CD8-positive, alpha-beta T cell (primary cell): ENCODE measurements at places on chromosomes 4 and X. TPM values are rescaled to one million over a fixed set of nuclear protein-coding genes. Genes with fewer than 3 reads are reported as not detected.

PHEX gene
- total RNA-seq, result 0.41 TPM

DCX gene
- total RNA-seq, result not detected

LSM6 gene
- total RNA-seq, result 20.6 TPM

KDR gene
- not detected for total RNA-seq

PNMA6A gene
- total RNA-seq, result not detected

DNA sequence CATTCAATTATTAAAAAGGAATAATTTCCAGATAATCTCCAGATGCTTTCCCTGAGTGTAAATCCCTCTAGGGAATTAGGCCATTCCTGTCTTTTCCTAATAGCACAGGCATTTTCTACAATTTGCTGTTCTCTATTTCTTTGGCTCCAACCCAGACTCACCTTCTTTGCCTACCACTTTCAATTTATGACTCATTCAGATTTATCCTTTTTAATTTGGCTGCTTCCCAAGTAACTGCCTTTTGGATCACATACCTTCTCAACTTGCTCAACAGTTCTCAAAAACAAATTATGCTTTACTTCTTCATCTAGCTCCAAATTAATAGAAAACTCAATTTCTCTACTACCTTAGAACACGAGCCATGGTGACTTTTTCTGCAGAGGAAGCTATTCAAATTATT, 1166.3 kb upstream of the PCDH7 start:
- DNase-seq, result no peak

GRCh38 chr4:16056681-16057385, 27.0 kb downstream of the PROM1 start:
- DNase-seq, result no peak

GRCh38 chr4:180169394-180169793, 2073.8 kb upstream of the TENM3 start:
- no peak for DNase-seq

- no peak for DNase-seq
Measured at GRCh38 chr4:75845992-75846391, 56.3 kb downstream of the PPEF2 start.

DNA sequence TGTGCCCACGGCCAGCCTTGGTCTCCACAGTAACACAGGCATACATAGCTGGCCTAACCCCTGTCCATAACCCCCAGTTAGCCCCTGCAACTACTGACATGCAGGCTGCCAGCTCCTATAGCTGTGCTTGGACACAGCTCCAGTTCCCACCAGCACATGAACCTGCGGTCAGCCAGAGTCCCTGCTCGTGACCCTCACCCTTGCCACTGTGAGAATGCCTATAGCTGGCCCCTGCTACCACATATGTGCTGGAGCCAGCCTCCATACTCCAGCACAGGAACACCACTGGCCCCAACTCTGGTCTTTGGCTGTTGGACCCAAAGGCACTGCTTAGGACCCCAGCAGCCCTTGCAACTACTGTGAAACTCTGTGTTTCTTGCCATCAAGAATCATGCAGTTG, 930.9 kb downstream of the ADGRL3 start:
- DNase-seq, result no peak

DNA sequence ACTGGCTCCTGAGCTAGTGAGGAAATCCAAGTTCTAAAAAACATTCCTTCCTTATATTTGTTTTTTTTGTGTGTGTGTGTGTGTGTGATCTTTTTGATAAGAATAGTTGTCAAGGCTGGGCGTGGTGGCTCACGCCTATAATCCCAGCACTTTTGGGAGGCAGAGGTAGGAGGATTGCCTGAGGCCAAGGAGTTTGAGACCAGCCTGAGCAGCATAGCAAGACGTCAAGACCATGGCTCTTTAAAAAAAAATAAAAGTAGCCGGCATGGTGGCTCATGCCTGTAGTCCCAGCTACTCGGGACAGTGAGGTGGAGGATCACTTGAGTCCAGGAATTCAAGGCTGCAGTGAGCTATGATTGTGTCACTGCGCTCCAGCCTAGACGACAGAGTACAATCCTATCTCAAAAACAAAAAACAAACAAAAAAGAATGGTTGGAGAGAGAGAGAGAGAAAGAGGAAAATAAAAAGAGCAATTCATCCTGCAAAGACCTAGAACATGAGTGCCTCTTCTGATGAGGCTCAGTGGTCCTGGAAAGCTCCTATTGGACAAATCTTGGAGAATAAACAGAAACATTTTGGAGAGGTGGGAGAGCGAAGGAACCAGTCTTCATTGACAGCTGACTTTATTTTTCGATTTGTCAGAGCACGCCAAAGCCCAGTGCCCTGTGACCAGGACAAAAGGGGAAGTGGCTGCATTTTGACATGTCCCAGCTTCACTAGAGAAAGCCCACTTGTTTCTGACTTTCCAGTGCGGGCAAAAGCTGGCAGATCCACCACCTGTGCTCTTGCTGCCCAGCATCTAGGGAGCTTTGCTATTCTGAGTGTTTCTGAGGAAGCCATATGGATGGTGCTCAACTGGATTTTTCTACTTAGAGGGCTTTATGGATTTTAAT, 244.7 kb downstream of the PALLD start:
- no peak for DNase-seq

DNA sequence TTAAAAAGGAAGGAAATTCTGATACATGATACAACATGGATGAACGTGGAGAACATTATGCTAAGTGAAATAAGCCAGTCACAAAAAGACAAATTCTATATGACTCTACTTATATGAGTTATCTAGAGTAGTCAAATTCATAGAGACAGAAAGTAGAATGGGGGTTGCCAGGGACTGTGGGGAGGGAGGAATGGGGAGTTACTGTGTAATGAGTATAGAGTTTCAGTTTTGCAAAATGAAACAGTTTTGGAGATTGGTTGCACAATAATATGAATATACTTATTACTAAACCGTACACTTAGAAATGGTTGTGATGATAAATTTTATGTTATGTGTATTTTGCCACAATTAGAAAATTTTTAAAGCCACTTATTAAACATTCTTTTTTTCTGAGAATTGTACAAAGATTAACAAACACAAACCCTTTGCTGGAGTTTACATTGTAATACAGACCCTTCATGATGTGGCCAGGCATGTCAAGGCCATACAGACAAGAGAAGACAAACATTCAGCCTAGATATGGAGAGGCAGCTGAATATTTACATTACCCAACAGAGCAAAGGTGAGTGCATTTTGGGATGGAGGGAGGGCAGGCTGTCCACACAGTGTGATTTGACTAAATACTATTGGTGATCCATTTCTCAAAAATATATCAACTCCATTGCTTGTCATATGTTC, 21.2 kb upstream of the GPC3 start:
- DNase-seq, result no peak

GRCh38 chr4:98939892-98940298, 11.0 kb upstream of the EIF4E start:
- DNase-seq, result peak; percentile 51

DNA sequence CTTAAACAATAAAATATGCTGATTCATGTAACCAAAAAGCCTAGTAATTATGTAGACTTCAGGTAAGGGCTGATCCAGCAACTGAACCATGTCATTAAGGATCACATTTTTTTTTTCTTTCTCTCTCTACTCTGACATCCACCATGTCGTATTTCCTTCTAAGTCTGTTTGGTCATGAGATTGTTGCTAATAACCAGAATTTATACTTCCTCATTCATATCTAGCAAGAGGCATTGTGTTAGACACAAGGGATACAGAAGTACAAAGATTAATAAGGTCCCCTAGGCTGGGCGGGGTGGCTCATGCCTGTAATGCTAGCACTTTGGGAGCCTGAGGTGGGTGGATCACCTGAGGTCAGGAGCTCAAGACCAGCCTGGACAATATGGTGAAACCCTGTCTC, 24.1 kb downstream of the PHEX start:
- no peak for DNase-seq

- no peak for DNase-seq
Measured at GRCh38 chr4:47010347-47010911, 17.0 kb upstream of the GABRA4 start.

DNA sequence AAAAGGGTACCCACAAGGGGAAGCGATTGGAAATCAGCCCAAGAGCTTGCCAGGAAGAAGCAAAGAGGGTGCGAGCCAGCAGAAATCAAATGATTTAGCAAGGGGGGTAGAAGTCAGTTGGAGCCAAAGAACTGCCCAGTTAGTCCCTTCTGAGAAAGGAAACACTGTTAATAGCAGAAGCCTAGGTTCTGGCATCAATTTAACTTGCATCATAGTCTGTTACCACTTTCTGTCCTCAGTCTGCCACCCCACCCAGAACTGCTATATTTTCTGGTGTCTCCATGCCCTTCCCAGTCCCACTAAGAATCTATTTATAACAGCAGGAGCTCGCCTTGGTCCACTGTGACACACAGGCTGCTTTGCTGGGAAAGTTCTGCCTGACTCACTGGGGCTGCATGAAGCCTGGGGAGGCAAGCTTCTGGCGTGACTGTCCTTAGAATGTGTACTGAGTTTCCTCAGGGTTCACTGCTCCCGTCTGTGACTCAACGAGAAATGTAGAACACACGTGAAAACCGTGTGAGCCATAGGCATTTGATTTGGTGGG, 157.8 kb upstream of the TTC29 start:
- DNase-seq, result no peak

GRCh38 chr4:76406081-76406480, 14.9 kb downstream of the CCDC158 start:
- DNase-seq, result no peak

DNA sequence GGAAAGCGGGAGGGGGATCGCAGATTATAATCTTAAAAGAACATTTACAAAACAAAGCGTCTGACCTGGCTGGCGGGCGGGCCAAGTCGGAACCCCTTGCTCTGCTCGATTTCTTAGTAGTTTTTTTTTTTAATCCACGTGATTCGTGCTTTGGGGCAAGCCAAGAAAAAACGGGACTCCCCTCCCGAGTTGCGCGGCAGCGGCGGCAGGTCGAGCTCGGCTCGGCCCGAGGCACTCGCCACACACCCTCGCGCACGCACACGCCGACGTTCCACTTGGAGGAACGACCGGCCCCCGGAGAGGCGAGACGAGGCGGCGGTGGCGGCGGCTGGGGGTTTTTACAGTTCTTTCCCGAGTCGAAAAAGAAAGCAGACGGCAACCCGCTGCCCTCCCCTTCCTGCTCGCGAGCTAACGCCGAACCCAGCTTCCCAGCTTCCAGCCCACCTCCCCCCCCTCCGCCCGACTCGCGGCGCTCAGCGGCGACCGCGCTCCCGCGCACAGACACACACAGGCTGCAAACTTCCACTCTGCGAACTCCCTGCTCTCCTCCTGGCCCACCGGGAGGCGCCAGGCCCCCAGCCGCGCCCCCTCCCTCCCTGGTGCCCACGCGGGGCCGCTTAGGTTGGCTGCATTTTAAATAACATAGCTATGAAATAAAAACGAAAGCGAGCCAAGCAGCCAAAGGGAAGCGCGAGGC, 1.2 kb downstream of the BCOR start:
- peak; percentile 80 for DNase-seq

DNA sequence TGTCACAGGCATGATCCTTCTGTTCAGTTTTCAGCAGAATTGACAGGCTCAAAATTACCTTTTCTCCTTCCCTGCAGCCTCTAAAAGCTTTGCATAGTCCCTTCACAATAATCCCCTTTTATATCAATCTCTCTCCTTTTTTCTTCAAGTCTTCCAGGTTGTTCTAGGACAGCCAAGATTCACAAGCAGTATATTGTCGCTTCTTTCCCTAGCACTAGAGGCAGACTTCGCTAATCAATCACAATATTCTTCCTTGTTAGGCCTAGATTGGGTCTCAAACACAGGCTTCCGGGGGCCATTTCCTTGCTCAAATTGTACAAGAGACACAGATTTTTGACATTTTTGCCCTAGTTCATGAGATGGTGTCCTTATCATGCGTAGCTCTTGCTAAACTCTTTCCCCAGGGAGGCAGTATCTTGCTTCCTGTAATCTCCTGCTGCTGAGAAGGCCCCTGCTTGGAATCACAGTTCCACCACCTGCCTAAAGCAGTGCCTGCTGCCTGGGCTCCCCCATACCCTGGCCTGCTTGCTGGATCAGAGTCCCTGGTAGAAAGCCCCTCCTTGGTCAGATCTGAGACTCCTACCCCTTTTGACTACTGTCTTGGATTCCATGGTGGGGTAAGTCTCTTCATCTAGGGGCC, 57.3 kb downstream of the DMP1 start:
- no peak for DNase-seq

DNA sequence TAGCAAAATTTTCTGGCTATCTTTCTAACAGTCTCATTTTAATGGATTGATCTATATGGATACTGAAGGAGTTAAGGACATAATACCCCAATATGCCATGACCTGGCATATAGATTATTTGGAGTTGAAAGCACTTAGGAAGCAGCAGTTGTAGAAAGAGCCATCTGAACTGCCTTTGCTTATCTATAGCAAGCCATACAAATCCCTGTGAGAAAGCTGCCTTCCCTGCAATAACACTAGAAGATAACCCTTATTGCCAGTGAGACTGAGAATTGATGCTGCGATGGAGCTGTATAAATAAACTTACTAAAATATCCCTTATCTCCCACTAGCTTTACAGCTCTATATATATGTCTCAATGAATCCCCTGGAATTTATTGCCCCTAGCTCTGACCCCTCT, 346.3 kb downstream of the TECRL start:
- DNase-seq, result no peak

DNA sequence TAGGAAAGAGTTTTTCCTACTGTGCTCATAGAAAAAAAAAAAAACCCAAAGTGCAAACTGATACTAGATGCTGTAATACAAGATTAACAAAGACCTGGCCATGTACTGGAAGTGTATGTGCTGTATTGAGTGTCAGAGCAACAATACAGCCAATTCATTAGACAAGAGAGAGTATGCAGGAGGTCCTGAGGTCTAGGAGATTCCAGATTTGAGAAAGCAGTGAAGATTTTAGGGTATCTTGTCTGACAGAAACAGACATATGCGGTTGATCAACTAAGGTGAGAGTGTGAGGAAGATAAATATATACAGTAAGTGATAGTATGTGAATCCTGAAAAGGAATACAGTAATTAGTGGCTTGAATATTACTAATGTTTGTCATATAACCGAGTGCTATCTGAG, 3.0 kb downstream of the GPR174 start:
- DNase-seq, result no peak

GRCh38 chr4:165418073-165418472, 39.3 kb downstream of the CPE start:
- no peak for DNase-seq

- no peak for DNase-seq
Measured at GRCh38 chr4:139246166-139246565, 33.9 kb downstream of the MGARP start.

DNA sequence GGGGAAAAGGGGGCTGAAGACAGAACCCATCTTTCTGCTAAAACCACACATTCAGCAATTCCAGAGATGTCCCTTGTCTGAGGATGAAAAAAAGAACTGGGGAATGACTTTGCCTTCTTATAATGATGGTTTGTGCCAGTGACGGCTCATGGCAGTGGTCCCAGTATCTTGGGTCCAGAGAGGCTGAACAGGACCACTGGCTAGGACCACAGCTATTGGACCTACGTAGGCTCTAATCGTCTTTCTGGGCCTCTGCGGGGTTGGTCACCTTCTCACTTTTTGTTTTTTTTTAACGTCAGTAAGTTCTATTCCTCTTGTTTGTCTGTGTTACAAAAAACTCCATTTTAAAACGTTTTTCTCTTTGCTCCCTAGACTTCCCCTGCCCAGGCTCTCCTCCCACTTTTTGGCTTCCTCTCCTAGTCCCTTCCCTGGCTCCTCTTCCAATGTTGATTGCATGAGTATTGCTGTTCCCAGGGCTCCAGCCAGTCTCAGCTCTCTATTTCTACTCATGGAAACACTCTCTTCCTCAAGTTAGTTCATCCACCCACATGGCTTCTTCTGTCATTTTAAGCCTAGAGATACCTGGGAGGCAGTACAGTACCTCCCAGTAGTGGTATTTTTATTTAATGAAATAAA, 52.6 kb upstream of the STX18 start:
- no peak for DNase-seq

GRCh38 chr4:11004818-11005217, 320.2 kb upstream of the CLNK start:
- DNase-seq, result no peak
